ENCODE measurements at places on chromosomes 3 and 15.

GRCh38 chr3:105158286-105158685 lies 208.4 kb upstream of the ALCAM start:
- no peak for DNase-seq

DNA sequence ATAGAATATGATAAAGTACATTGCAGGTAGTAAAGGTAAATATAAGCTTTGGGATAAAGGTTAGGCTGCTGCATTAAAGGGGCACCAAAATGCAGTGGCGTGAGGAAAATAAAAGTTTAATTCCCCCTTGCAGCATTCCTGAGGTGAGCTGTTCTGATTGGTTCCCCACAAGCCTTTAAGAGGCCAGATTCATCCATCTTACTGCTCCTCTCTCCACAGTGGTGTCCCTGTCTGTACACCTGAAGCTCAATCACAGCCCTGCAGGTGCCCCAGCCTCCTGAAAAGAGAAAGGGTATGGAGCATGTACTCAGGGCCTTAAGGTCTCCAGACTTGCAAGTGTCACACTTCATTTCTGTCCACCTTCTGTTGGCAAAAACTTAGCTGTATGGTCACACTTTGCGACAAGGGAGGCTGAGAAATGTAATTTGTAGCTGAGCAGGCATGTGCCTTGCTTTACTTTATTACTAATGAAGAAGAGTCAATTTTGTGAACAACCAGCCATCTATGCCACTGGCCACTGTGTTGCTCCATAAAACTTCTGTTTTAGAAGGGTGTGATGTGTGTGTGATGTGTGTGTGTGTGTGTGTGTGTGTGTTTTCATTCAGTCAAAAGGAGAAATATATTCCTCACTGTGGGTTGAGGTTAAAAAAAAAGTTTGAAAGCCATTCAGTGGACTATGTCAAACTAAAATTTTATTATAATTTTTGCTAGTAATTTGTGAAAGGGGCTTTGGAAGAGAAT lies 12.8 kb downstream of the LACTB start:
- DNase-seq: no peak

- no peak for DNase-seq
These were observed 16.4 kb downstream of the CCDC12 start for GRCh38 chr3:46960081-46960701.

GRCh38 chr15:90617668-90618097 lies 88.0 kb downstream of the CRTC3 start:
- DNase-seq: no peak

DNA sequence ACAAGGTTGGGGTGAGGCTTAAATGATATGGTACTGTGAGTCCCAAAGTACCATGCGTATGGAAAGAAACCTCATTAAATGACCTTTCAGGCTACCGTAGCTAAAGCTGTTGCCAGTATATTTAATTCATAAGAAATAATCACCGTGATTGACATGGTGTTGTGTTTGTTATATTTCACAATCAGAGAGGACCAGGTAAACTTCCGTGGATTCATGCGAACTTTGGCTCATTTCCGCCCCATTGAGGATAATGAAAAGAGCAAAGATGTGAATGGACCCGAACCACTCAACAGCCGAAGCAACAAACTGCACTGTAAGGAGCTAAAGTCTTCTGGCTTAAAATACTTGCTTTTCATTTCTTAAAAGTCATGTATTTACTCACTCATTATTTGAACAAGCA lies 31.5 kb downstream of the CHP1 start:
- DNase-seq: no peak

GRCh38 chr3:31531452-31531991 lies 1.2 kb upstream of the STT3B start:
- DNase-seq: no peak

- DNase-seq: no peak
These were observed 129.4 kb downstream of the LRIG1 start for GRCh38 chr3:66371432-66371831.

DNA sequence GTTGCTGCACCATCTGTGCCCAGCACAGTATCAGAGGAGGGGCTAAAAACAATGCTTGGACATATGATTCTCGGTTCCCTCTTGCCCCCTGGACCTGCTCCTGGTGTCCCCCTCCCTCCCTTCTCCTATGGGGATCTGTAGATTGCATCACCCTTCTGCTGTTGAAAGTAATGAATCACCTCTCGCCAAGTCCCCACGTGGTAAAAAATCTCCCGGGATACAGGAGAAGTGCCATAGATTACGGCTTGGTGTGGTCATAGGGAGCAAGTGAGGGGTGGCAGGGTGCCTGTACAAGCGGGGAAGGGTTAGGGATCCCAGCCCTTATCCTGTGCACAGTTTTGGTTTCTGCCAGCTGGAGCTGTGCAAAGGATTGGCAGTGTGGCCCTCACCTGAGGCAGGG lies 37.7 kb downstream of the AMOTL2 start:
- DNase-seq: no peak

GRCh38 chr15:84402856-84403608 lies 167.5 kb downstream of the GOLGA6L4 start:
- DNase-seq: no peak

- DNase-seq: no peak
These were observed 26.6 kb downstream of the APBA2 start for GRCh38 chr15:28912422-28912821.

DNA sequence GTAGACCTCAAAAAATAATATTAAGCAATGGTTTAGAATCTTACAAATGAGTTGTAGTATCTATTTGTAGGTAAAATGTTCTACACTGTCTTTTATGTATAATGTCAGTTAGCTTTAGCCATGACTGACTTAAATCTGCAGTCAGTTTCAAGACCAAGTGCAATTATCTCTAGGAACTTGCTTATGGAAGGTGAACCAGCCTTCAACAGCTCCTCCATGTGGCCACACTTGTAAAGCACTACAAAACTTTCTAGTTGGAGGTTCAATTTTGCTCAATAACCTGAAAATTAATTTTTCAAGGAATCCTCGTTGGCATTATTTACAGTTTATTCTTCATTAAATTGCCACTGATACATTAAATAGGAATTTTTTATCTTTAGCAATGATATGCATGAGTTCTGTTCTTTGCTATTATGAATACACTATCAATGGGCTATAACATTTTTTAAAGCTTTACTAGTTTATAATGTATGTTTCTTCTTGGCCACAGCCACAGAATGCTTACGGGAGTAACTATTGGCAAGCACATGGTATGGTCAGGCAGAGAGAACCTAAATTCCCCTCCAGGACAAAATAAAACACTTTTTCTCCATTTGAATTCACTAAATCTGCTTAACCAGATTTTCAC lies 315.3 kb upstream of the UBE2E2 start:
- DNase-seq: no peak

- no peak for DNase-seq
These were observed 1.9 kb downstream of the TKT start for GRCh38 chr3:53253707-53254508.

- DNase-seq: no peak
These were observed 69.2 kb upstream of the MFGE8 start for GRCh38 chr15:88982304-88982945.

DNA sequence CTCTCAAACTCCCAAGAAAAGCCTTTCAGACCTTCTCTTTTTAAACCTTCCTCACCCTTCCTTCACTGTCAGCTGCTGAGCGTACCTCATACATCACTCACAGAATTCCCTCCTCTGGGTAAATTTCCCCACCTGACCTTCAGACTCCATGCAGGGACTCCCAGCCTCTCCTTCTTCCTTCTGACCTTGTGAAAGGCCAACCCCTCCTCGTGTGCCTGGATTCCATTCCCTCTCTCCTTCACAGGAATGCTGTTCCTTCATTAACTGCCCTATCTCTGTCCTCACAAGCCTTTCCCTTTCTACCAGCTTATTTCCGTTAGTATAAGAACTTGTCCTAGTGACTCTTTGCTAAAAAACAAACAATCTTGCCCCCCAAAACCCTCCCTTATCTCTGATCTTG lies 69.7 kb upstream of the MME start:
- DNase-seq: no peak

GRCh38 chr3:157469561-157470294 lies 33.1 kb downstream of the PTX3 start:
- no peak for DNase-seq

- DNase-seq: no peak
These were observed 122.1 kb upstream of the IQSEC1 start for GRCh38 chr3:13195374-13195773.

DNA sequence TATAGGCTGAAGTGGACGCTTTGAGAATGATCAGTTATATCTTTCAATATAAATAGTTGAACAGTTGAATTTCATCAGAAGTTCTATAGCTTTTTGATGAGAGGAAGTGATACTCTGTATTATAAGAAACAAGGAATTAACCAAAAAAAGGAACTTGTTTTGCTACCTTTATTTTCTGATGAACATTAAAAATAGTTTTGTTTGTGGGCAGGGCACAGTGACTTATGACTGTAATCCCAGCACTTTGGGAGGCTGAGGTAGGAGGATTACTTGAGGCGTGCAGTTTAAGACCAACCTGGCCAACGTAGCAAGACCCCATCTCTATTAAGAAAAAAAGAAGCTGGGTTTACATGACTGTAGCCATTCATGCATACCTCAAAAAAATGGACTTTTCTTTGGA lies 16.7 kb downstream of the BLOC1S6 start:
- DNase-seq: no peak

DNA sequence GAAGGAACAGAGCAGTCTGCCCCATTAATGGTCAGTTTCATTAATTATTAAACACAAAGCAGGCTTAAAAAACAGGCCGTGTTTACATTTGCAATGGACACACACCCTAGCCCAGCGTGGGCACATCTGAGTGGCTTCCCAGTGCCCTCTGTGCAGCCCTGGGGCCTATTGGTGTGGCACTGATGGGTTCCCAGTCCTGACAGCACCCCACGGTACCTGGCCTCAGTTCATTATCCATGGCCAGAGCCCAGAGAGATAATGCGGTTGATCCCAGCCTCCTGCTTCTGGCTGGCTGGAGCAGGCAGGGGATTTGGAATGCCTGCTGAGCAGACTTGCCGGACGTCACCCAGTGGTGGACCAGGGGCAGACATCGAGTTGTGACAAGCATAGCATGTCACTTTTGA lies 110.5 kb upstream of the ABHD17C start:
- no peak for DNase-seq

- DNase-seq: no peak
These were observed 812 bp downstream of the P4HTM start for GRCh38 chr3:48990636-48991469.

DNA sequence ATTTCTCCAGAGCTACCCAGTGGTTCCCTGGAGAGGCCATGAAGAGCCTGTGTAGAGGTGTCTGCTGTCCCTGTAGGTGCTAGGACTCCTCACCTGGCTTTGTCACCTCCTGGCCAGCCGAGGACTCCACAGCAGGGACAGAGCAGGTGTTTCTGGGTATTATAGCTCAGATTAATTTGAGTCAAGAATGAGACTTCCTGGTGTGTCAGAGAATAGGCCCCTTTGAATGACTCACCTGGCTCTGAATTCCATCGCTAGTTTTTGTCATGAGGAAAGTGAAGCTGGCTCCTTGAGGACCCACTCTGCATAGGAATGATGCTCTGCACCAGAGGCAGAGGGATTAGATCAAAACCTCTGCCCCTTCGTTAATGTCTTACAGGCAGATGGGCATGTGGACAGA lies 167.5 kb upstream of the TOPAZ1 start:
- DNase-seq: no peak

GRCh38 chr3:47314056-47314764 lies 31.5 kb downstream of the KLHL18 start:
- DNase-seq: no peak

GRCh38 chr15:66911131-66911700 lies 154.2 kb upstream of the SMAD3 start:
- no peak for DNase-seq

DNA sequence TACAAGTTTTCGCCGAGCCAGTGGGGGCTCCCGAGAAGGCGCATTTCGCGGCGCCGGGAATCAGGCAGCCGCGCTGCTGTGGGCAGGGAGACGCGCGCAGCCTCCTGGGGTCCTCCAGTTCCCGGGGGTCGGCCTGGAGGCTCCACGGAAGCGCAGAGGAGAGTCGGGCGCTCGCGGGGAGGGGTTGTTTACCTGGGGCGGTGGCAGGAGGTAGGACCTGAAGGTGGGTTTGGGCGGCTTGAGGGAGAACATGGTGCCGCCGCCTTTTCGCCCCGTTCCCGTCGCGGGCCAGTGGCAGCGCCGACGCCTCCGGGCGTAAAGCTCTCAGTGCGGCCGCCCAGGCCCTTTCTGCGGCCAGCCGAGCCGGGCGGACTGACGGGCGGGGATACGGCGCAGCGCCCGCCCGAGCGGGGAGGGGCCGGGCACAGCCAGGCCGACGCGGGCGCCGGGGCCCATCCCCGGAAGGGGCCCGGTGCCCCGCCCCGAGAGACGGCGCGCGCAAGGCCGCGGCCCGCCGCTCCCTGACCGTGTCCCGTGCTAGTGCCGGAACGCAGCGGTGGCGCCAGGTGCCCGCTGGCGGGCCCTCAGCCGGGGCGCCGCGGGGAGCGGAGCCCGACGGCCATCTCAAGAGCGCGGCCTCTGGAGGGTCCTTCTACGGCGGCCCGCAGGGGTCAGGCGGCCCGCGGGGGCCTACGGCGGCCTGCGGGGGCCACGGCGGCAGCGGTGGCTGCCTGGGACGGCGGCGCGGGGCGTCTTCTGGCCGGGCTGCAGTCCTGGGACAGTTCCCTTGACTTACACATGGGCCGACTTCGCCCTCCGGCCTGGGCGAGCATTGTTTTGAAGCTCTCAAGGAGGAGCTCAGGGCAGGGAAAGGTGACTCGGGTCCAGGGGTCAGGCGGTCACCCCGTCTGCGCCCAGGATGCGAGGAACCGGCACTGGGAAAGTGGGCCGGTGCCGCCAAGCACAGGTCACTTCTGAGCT lies at the start of gene MTMR10:
Gene MTMR10, minus strand, starts transcription at position 374 of the 981 bp plus-strand sequence. Its CDS starts 122 bp downstream, at position 252.
- no peak for DNase-seq

GRCh38 chr3:132803889-132804288 lies 81.7 kb upstream of the NPHP3 start:
- no peak for DNase-seq

DNA sequence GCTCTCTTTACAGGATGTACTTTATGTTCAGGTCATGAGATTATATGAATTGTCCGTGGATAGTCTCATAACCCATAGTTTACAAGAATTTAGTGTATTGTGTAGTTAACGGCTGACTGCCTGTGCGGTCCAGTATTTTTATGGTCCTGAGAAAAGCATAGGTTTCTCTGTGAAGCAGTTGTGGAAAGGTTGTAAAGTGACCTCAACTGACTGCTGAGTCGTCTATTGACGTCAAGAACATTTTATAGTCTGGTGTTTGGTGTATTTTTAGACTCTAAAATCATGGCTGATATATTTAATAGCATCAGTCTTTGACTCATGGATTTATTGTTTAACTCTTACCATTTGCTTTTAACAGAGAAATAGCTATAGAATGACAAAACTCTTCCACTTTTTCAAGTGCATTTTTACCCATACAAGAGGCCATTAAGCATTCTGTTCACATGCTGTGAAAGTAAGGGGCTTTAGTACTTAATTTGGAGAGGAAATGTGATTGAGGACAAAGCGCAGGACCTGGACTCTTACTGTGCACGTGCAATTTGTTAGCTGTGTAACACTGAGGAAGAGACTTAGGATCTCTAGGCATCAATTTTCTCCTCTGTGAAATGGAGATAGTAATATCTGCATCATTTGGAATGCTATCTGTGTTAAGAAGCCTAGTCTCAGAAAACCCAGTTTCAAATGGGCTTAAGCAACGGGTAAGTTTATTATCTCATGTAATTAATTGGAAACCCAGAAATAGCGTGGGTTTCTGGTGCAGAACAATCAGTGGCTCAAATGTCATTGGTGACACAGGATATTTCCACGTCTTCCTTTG lies 240.8 kb downstream of the NFKBIZ start:
- no peak for DNase-seq
